ENCODE measurements at places on chromosomes 5 and 9. TPM values are rescaled to one million over a fixed set of nuclear protein-coding genes. Genes with fewer than 3 reads are reported as not detected.

Gene EQTN
- total RNA-seq, result 1.6 TPM

Gene LRSAM1
- 23.7 TPM for total RNA-seq

Gene DOCK2
- total RNA-seq, result 6.4 TPM

Gene SPTLC1
- 84.1 TPM for total RNA-seq

Gene SHOC1
- total RNA-seq, result 0.16 TPM

Gene RNF130
- total RNA-seq, result 78.0 TPM

Gene FAM221B
- not detected for total RNA-seq

Gene PTGES
- total RNA-seq, result 3.3 TPM

Gene ALAD
- total RNA-seq, result 12.0 TPM

Gene INSL4
- not detected for total RNA-seq

GRCh38 chr5:180367300-180367699 is 14.2 kb upstream of the GFPT2 start:
- DNase-seq, result no peak

GRCh38 chr9:91117959-91118703 is 243.6 kb downstream of the AUH start:
- peak; percentile 32 for DNase-seq

GRCh38 chr5:170510559-170510958 is 6.7 kb downstream of the KCNIP1 start:
- no peak for DNase-seq

DNA sequence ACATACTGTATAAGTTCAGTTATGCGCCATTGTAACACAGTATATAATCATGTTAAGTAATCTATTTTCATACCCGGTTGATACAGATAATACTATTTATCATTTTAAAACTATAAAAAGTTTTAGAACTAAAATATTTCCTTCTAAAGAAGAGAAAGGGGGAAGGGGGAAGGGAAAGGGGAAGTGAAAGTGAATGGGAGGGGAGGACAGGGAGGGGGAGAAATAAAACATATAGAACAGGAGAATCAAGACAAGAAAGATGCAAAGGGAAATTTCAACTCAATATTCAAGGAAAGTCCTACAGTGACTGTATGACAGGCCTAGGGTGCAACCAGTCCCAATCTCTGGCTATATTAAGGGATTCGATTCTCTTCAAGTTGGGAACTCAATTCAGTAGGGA is 1278.8 kb downstream of the MAT2B start:
- no peak for DNase-seq

DNA sequence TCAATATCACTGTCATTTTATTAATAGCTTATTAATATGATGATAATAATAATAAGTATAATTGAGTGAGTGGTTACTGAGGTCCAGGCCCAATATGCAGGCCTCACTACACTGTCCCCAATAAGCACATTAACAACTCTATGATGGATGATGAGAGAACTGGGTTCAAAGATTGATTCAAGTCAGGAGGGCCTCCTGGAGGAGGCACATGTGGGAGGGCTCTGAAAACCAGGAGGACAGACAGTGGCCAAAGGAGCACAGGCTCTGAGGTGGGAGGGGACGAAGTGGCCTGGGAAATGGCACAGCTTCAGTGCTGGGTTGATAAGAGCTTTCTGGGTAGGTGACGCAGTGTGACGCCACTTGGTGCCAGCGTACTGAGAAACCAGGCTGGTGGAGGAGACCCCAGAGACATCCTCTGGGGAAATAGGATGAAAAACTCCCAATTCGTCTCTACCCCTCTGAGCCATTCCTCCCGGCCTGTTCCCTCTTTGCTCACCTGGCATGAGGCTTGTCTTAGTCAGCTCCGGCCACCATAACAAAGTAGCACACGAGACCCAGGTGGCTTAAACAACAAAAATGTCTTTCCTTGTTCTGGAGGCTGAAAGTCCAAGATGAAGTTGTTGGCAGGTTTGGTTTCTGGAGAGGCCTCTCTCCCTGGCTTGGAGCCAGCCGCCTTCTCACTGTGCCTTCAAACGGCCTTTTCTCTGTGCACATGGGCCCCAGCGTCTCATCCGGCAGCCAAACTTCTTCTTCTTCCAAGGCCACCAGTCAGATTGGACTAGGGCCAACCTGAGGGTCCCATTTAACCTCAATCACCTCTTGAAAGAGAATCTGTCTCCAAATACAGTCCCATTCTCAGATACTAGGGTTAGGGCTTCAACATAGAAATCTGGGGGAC is 31.6 kb downstream of the NTNG2 start:
- DNase-seq, result no peak

GRCh38 chr5:6412811-6413210 is 34.5 kb upstream of the MED10 start:
- DNase-seq, result no peak

DNA sequence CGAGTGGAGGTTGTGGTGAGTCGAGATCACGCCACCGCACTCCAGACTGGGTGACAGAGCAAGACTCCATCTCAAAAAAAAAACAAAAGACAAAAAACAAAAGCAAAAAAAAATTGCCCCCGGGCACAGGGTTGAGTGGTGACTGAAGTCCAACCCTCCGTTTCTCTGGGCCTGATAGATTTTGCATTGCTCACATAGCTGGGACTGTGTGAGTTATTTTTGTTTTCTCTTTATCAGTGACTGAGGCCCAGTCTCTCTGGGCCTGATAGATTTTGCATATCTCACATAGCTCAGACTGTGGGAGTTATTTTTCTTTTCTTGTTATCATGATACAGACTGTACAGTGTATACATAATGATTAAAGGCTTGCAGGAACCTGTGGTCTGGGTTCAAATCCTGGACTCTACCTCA is 2.6 kb upstream of the SLC28A3 start:
- DNase-seq, result no peak

DNA sequence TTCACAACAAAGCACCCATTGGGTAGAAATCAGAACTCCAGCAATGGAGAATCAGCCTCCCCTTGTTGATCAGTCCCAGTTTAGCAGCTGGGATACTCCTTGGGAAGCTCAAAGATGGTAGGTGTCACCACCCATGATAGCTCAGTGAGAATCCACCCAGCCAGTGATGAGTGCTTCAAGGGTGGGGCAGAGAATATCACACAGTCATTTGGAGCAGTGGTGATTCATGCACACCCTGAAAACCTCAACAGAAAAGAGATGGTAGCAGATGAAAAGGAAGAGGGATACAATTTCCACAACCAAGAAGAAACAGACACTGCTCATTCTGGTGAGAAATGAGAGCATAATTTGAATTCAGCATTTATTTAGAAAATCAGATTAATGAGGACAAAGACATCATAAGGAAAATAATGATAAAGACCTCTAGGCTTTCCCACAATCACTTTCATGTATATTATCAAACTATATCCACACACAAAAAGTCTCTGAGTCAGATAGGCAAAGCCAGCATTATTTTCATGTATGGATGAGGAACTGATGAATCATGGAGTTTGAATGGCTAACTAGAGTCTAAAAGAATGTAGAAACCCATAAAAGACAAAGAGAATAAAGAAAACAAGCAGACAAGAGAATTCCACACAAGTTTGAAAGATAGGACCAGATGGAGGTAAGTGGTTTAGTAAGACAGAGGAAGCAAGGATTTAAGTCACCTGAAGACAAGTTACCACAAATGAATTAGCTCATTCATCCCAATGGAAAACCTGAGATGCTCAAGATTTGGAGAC is 82.9 kb downstream of the FEM1C start:
- DNase-seq, result no peak

DNA sequence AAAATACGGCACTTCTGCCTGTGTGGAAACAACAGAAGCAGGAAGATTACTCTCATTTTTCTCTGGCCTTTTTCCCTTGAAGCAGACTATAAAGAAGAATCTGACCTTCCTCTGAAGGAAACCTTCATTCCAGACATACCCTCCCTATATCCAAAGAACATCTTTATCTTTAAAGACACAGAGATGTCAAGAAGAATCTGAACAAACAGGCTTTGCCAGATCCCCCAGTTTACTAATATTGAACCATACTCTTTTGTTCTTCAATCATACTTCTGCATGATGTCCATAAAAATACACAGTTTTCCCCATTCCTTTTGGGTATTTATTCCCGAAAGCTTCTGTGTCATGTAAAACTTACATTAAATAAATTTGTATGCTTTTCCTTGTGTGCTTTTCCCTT is 225.8 kb downstream of the MAT2B start:
- no peak for DNase-seq

GRCh38 chr5:176847148-176847547 is 36.8 kb downstream of the UNC5A start:
- DNase-seq, result no peak

GRCh38 chr9:13035822-13036221 is 243.7 kb downstream of the MPDZ start:
- DNase-seq, result no peak

DNA sequence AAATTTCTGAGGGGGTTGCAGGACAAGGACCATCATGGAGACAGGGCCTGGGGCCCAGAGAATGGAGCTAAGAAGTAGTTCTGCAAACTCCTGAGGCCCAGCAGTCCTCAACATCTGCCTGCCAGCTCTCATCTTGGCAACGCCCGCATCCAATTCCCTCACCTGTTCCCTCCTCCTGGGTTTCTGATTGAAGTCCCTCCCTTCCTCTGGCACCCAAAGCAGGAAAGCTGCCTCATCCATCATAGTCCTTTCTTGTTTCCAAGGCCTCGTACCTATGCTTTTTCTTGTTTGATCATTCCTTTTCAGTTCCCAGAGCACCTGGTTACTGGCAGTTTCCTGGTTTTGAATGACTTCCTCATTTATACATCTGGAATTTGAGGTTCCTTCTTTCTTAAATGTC is 181.3 kb downstream of the NR2F1-AS1 start:
- no peak for DNase-seq

DNA sequence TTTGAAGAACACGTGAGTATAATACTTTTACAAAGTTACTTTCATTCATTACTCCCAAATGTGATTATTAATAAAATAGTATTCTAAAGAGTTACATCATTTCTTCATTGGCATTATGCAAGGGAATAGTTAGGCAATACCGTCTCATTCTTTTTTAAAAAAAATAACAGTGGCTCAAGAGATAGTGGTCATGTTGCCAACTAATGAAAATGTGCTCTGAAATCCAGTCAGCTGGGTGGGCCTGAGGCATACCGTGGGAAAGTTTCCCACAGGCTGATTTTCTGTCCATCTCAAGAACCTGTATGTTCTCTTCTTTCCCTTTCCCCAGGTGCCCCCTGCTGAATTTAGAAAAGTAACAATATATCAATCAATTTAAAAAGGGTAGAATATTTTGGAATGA is 40.8 kb upstream of the ROPN1L start:
- no peak for DNase-seq

GRCh38 chr5:173451031-173451430 is 122.8 kb upstream of the STC2 start:
- DNase-seq, result no peak

DNA sequence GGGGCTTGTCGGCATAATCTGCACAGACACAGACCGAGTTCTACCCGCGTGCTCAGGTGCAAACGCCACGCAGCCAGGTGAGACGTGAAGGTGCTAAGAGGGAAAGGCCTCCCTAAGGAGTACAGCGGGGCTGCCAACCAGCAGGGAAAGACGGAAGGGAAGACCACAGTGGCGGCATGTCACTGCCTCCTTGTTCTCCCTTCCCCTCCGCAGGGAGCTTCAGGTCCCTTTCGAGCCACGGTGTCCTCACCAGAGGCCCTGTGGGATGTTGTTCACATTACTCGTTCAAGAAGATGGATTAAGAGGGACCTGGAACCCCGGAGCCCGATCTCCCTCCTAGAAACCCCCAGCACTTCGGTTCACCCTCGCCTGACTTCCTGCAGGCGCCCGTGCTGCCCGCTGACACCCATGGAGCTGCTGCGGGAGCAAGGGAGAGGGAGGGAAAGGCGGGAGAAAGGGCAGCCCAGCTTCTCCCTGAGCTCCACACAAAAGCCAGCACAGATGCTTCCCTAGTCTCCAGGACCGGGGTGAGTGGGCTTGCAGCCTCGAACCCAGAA is 686 bp downstream of the BRD9 start:
- no peak for DNase-seq

DNA sequence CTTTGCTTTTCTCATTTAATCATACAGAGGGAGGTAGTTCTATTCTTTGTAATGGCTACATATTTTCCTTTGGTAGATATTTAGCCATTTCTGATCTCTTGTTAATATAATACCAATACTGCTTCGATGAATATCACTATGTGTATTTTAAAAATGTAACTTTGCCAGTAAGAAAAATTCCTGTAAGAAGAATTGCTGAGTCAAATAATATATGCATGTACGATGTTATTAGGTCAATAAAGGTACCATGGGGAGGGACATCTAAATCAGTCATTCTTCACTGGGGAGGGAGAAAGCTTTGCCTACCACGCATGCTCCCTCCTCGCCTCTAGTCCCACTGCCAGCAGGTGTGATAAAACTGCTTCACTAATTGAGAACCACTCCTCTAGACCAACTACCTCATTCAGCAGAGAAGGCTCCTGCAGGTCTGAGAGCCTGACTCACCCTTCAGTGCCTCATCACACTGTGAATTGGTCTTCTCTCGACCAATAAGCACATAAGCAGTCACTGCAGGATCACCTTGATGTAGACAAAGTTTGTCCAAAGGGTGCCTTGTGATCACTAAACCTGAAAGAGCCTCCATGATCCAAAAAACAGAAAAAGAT is 56.1 kb upstream of the TBCA start:
- no peak for DNase-seq

- no peak for DNase-seq
These were observed 97.6 kb upstream of the FANCC start for GRCh38 chr9:95415158-95415557.

DNA sequence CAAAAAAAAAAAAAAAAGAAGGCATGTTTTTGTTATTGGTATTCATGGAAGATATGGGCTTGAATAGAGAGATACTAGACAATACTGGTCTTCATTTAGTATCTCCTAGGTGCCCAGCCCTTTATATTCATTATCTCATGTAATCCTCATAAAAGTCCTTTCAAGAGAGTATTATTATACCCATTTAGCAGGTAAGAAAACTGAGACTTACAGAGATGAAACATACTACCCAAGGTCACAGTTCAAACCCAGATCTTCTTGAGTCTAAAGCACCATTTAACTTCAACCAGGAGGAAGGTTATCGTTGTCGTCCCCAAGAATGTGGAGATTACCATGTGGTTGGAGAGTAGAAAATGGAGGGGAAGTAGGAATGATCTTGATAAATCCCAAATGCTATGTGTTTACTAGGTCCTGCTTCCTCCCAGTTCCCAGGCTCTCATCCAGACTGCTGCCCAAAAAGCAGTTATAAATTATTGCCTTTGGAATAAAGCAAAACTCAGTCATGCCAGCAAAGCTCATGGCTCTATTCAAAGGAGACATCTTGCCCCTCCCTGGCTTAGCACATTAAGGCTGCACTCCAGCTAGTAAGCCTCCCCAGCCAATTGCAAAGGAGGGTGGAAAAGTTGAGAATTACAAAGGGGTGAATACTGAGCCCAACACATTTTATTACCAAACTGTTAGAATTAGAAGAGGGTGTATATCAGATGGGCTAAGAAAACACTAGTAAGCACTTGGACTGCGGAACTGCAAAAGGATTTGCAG is 163.9 kb downstream of the PIK3R1 start:
- no peak for DNase-seq

DNA sequence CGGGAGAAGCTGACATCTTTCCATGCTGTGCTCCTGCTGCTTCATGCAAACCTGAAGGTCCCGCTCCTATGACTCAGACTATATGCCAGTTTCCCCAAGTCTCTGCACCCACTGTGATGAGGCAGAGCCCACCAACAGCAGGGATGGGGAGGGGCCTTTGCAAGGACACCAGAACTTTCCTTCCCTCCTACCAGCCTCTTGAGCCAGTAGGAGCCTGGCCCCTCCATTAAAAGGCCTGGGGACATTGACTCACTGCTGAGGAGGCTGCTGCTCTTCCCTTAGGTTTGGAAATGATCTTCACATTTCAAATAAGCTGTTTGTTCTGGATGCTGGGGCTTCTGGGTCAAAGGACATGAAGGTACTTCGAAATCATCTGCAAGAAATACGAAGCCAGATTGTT is 26.1 kb upstream of the CTSL start:
- no peak for DNase-seq

GRCh38 chr9:7172154-7173115 is 414.7 kb downstream of the KDM4C start:
- DNase-seq, result no peak

Measured in occipital lobe (tissue), 3 donors.